Activated T-cell treated with anti-CD3 and anti-CD28 coated beads for 1 hour (primary cell): ENCODE measurements at places on chromosomes 7 and 10.

DNA sequence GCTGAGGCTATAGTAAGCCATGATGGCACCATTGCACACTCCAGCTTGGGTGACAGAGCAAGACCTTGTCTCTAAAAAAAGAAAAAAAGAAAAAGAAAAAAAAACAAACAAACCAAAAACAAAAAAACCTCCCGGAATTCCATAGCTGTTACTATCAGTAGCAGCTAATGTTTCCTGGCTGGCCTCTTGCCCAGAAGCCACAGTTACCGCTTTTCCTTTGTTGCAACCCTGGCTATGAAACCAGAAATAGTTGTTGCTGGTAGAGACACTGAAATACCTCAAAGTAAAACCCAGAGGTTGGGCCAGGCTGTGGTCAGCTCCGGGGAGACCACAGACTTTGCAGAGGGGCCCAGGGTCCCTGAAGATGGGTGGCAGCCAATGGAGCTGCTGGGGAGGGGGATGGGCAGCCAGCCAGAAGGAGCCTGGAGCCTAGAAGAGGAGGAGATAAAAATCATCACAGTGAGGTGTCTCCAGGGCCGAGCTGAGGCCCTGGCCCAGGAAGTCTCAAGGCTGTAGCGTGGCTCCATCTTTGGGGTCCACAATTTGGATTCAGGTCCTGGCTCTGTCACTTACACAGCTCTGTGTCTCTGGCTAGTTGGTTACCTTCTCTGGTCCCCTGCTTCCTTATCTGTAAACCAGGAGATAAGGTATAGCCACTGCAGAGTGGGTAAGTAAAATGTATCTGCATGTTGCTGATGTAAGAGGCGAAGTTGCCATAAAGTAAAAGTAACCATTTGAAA, 3.4 kb upstream of the CHST12 start:
- no peak for DNase-seq

DNA sequence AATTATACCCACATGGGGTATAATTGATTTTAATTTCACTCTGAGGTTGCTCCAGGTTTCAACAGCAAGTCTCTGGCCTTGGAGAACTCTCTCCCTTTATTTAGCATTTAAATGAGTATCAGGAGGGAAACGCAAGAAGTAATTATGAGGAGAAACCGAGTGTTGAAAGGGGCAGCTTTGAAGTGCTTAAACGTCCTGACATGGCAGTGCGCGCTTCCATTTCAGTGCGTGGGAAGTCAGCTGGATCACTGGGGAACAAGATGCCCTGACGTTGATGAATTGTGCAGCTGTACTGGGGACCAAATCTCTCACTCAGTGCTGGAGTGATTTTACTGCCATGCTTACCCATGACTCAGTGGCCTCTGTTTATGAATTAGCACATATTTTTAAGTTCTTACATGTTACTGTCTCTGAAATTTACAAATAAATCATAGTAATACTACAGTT, 106.0 kb upstream of the PRR15 start:
- no peak for DNase-seq

DNA sequence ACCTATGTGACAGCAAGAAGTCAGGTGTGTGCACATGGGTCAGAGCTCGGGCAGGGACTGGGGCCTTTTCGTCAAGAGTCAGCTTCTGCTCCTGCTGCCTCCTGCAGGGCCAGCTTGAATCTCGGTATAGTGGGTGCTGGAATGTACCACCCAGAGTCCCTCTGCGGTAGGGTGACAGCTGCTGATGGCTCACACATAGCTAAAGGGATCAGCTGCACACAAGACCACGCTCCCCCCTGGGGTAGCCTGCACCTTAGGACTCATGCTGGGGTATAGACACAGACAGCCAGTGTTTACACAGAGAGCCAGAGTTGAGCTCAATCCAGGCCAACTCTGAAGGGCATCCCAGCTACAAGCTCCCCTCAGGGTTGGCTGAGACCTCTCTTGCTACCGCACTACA, 14.0 kb upstream of the COL13A1 start:
- DNase-seq, result no peak

DNA sequence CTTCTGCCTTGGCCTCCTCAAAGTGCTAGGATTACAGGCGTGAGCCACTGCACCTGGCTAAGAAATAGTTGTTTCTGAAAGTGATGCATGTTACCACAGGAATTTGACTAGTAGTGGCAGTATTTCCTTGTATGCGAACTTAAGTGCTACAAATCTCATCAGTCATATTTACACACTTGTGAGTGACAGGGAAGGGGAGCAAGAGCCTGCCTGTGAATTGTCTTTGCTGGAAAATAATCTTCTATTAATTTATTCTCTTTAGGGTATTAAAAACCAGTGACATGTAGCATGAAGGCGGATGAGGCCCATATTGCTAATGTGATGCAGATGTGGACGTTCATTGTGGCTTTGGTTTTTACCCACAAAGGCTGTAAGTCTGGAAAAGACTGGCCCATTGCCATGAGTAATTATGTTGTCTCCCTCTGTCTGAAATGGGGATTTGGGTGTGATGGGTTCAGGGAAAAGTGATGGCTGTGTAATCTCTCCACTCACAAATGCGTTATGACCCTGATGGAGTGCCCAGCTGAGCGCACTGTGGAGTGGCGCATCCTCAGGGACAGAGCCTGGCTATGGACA, 97.6 kb downstream of the CCNY start:
- no peak for DNase-seq

GRCh38 chr10:111247781-111248389, 171.1 kb downstream of the ADRA2A start:
- DNase-seq, result no peak

- DNase-seq, result no peak
Observed at GRCh38 chr10:106023329-106023728, 1141.2 kb downstream of the SORCS1 start.

- DNase-seq, result no peak
Observed at GRCh38 chr10:105243381-105243780, 602.3 kb downstream of the SORCS3 start.

DNA sequence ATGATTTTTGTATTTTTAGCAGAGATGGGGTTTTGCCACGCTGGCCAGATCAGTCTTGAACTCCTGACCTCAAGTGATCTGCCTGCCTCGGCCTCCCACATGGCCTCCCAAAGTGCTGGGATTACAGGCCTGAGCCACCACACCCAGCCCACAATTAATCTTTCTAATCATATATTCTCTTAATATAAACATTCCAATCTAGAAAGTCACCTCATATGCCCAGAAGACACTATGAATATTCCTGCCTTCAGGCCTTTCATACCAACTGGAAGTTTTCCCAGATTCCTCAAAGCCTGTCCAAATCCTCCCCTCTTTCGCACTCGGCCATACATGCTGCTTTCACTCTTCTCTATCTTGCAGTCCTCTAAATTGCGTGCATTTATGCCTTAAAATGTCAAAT, 32.6 kb downstream of the PDZD8 start:
- DNase-seq, result no peak

DNA sequence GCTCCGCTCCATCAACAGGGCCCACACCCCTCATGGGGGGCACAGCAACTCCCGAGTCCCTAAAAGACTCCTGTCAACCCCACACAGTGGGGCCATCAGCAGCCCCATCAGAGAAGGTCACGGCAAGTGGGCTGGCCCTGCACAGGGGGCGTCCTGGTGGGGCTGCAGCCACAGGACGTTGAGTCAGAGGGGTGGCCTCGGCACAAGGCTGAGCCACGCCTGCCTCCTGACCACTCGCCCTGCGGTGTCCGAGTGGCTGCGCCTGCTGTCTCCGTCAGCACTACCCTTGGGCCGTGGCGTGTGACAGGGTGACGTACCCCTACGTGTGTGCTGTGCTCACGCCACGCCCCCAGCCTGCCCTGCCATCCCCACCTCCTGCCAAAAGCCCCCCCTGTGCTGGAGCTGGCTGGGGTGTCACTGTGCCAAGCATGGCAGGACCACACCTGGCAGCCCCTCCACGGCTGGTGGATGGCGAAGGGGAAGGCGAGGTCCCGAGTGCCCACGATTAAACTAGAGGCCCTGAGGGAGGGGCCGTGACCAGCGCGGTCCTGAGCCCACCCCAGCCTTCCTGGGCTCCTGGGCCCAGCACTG, 26.0 kb upstream of the NKX6-2 start:
- no peak for DNase-seq

DNA sequence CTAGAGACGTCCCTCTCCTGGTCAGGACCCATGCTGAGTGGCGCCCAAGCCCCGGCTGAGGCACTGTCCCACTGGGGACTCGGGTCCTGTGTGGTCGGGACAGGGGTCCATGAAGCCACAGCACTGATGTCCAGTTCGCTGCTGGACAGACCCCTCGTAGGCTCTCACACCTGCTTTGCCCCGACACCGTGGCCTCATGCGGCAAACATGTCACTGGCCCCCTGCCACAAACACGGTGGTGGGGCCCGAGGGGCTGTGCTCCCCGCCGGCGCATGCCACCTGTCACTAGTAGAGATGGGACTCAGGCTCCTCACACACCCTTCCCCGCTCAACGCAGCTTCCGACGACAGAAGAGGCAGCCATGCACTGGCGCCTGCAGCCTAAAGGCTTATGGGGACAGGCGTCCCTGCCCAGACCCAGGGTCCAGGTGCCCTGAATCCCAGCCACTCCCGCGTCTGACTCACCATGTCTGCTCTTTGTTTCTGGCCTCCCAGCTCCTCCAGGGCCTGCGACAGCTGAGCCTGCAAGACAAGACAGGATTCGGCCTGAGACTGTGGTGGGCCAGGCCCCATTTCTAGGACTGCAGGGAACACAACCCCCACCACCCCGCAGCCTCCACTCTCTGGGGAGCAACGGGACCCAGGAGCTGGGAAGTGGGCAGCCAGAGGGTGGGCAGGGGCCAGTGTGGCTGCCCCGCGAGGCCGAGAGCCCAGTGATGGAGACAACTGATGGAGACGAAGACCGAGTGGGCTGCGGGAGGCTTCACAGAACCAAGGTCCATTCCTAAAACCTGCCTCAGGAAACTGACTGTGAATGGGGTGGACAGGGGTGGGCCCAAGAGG, 230.9 kb downstream of the MAD1L1 start:
- DNase-seq, result no peak

DNA sequence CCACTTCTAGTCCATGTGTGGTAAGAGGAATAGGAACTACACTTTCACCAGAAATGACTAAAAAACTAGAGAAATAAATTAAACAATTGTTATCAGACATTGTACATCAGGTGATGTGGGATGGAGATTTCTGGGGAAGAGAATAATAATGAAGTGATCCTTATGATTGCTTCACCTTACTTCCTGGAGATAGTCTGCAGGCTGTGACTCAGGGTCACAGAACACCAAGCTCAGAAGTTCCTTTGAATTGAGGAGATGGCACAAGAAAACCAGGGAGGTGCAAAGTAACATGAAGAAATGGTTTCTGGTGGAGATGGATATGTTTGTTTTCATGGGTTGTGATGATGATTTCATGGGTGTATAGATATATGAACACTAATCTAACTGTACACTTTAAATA, 44.5 kb downstream of the ZWINT start:
- DNase-seq, result no peak

GRCh38 chr10:132619927-132620326, 82.3 kb downstream of the INPP5A start:
- DNase-seq, result no peak

DNA sequence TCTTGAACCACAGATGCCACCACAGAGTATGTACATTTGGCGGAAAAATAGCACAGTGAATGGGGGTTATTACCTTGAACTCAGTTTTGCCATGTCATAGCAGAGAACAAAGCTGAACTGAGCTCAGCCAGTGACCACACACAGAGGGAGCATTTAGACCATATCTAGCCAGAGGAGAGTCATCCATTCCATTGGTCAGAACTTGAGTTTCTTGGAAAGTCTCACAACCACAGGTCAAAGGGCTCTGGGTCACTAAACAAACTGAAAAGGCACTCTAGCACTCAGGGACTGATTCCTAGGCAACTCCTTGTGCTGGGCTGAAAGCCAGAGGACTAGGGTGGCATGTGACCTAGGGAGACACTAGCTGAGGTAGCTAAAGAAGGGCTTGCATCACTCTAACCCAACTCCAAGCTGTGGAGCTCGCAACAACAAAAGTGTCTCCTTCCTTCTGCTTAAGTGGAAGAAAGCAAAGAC, 239.7 kb upstream of the SEMA3D start:
- no peak for DNase-seq

GRCh38 chr10:80266513-80266863, 23.0 kb downstream of the MAT1A start:
- DNase-seq, result no peak

GRCh38 chr10:79457256-79457785, 11.9 kb upstream of the ZCCHC24 start:
- no peak for DNase-seq

DNA sequence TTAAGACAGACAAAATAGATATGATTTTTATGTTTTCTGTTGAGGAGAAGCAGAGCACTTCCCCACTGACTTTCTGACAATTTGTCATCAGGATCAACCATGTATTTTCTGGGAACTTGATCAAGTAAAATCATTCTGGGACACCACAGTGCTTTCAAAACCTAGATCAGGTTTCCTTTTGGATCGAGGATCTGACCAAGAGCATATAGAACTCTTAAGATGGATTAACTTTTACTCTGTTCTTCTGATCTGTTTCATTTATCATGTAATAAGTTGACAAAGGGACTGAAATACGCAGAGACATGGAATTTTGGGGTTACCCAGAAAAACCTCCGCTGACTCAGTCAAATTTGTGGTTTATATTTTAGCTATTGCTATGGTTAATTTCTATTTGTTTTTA, 136.0 kb upstream of the WNT16 start:
- DNase-seq, result no peak

- DNase-seq, result no peak
Observed at GRCh38 chr7:139942636-139943035, 113.6 kb downstream of the TBXAS1 start.

GRCh38 chr7:83306502-83306901, 143.8 kb upstream of the PCLO start:
- DNase-seq, result no peak

DNA sequence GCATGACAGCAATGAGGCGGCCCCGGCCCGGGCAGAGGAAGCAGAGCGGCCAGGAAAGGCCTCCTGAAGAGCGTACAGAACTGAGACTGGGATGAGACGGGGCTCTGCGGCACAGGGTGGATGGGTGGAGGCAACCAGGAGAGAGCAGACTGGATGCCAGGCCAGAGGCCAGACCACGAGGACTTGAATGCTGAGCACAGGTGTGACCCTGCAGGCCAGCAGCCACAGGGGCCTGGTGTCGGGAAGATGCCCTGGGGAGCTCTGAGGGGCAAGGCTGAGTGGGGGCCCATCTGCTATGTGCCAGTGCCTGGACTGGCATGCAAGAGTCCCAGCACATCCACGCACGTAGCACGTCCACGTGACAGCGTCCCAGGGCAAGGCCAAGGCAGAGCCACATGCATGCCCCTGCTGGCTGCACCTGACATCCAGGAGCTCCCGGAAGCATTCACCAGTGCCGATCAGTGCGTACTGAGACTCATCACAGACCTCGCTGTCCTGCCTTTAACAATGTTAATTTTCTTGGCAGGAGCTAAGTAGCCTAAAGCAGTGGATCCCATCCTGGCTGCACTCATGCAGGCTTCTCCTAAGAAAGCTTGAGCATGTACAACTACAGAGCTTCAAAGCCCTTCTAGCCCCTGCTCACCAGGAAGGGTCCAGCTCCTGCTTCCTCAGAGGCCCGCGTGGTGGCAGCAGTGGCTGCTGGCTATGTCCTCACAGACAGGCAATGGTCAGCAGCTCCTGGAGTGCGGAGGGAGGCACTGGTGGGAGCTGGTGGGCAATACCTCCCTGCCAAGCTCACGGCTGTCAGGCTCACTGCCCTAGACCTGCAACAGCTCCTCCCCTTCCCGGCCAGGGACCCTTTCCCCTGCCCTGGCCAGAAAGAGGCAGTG, 18.0 kb downstream of the GRID1 start:
- no peak for DNase-seq
